ENCODE measurements at places on chromosomes 6 and 20.

DNA sequence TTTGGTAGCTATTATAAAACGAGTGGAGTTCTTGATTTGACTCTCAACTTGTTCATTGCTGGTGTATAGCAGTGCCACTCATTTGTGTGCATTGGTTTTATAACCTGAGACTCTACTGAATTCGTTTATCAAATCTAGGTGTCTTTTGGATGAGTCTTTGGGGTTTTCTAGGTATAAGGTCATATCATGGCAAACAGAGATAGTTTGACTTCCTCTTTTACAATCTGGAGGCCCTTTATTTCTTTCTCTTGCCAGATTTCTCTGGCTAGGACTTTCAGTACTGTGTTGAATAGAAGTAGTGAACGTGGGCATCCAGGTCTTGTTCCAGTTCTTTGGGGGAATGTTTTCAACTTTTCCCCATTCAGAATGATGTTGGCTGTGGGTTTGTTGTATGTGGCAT lies 38.8 kb downstream of the SUMO4 start:
- DNase-seq, result no peak

- DNase-seq, result no peak
These were observed 5.2 kb downstream of the KIAA0408 start for GRCh38 chr6:127453845-127454619.

- no peak for DNase-seq
These were observed 104.6 kb downstream of the DLL1 start for GRCh38 chr6:170186006-170186935.

GRCh38 chr6:167303675-167304625 lies 12.8 kb downstream of the UNC93A start:
- DNase-seq, result no peak

DNA sequence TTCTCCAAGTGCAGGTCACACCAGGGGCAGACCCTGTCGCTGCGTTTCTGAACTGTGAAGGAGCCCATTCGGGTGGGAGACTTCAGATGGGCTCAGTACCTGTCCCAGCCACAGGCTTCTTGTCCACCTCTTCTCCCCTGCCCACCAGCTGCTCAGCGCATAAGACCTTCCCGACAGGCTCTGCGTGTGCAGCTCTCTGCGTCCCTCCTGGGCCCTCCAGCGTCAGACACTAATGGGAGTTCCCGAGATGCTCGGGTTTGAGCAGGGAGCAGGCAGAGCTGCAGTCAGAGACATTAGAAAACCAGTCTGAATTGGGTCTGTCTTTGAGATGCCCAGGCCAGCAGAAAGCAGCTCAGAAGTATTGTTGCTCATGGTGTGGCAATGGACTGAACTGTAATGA lies 50.4 kb downstream of the TCP11 start:
- no peak for DNase-seq

- DNase-seq, result no peak
These were observed 14.9 kb upstream of the ULBP3 start for GRCh38 chr6:150083839-150084238.

- DNase-seq, result peak; percentile 65
These were observed 4.5 kb upstream of the SYS1 start for GRCh38 chr20:45358282-45359068.

GRCh38 chr6:160347259-160348222 lies 637 bp upstream of the SLC22A3 start:
- DNase-seq, result no peak
